Stimulated activated CD8-positive, alpha-beta memory T cell treated with anti-CD3 and anti-CD28 coated beads, Interleukin-7, amount 100 ng/mL, for 4 hours (primary cell): ENCODE measurements at places on chromosomes 12 and 14.

- no peak for DNase-seq
Observed at GRCh38 chr14:65302571-65303189, 109.8 kb upstream of the FUT8 start.

- no peak for DNase-seq
Observed at GRCh38 chr14:69989622-69990021, 110.4 kb downstream of the SMOC1 start.

DNA sequence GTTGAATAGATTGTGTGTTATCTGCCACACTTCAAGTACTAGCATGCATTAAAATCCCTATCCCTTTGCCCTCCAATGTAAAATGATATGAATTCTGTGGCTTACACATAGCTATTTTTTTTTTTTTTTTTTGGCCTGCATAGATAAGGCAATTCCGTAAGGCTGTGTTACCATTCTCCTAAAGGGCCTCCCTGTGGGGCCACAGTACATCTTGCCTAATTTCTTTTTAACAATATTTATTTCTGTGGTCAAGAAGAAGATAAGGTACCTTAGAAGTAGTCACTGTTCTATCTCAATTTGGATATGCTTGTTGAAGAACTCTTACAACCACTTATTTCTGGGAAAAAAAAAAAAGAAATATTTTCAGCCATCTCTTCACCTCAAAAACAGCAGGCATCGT, 19.8 kb downstream of the FLRT2 start:
- no peak for DNase-seq

GRCh38 chr14:70920608-70921007, 13.3 kb downstream of the PCNX1 start:
- DNase-seq, result no peak

DNA sequence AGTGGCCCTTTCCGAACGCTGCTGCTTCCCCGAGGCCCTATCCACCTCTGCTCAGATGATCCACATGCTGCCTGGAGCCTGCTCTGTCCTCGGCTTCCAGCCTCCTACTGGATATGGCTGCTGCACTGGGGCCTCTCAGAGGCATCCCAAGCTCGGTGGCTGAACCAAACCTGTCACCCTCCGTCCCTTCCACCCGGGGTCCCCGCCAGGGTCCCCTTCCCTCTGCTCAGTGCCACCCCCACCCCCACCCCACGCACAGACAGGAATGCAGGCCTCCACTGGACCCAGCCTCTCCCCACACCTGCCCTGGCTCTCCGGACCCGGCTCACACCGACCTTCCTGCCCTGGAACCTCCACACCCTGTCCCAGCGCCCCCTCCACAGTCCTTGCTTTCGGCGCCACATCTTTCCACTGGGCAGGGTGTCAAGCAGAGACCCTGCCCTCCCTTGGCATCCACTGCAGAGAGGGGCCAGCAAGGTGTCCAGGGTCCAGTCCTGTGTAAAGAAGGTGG, 6.1 kb downstream of the CEP170B start:
- DNase-seq, result no peak

- no peak for DNase-seq
Observed at GRCh38 chr14:72196237-72197015, 264.2 kb downstream of the RGS6 start.

DNA sequence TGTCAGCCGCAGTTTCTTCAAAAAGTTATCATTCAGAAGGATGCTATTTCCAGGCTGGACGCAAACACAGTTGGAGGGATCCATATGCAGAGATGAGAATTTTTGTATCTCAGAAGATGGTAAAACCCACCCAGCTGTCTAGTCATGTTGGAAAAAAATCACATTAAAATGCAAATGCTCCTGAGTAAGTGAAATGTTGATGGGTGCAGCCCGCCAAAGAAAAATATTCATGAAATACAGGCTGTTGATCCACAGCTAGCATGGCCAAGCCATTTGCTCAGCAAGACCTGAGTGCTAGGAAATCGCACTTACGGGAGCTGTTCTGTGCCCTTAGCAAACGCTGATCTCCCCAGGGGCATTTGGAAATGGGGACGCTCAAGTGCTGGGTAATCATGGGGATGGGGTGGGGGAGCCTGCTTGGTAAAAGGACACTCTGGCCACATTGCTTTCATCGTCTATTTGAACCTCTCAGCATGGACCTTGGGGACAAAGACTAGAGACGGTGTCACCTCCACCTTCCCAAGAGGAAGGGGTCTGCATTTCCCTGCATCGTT, 25.7 kb downstream of the TUNAR start:
- no peak for DNase-seq
